ENCODE measurements at places on chromosomes 1 and 21. TPM values are rescaled to one million over a fixed set of nuclear protein-coding genes. Genes with fewer than 3 reads are reported as not detected.
A peak's percentile ranks its signal among the peaks of the same experiment; 100 is the strongest.

DNA sequence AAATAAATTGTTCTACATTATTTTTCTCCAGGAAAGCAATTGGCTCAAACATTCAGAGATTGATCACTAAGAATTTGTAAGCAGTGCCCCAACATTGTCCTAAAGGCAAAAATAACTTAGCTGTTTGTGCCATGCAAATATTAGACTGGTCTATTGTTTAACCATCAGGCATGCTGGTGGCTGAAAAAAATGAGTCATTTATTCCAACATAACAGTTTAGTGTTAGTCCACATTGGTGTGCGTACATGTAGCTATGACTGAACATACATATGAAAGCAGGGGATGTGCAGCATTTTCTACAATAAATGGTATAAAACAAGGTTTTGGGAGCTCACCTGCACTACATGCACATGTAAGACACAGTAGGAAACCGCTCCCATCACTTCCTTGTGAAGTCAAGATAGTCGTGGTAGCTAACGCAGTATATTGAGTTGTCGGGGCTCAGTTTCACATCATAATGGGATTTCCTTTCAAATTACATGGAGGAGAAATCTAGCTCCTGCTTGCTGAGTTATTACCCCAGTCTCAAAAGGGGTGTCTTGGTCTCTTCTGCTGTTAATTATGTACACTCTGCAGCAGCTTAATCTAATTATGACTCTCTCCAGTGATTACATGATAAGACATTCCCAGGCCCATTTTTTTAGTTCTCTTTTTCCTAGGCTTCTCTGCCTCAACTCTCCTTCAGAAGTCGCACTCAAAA is 199.4 kb downstream of the LYPLAL1 start:
- DNase-seq: no peak

DNA sequence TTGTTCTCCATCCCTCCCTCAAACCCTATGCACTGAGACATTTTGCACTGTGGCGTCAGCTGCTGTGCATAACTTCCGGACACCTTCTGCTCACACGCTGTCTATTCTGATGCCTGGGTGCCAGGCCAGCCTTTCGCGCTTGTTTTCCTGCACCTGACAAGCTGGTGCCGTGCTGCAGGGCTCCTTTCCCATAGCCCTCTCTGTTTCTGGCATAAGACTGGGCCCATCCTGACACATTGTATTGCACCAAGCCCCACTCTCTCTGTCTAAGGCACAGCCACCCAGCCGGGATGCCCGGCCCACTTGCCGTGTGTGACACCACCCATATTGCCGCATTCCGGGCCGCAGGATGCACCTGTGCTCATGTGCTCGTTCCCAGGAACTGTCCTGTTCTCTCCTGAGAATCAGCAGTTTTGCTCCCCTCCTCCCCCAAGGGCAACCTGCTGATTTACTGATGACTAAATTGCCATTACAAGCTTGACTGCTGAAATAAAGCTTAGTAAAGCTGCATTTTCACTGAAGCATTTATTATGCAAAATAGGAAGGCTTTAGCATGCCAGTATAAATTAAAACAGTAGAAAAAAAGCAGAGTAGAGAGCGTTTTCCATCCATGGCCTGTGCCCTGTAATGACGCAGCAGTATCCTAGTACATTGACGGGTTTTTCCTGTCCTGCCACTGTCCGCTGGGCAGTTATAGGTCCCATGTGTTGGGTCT is 88.0 kb downstream of the CD247 start:
- DNase-seq: no peak

DNA sequence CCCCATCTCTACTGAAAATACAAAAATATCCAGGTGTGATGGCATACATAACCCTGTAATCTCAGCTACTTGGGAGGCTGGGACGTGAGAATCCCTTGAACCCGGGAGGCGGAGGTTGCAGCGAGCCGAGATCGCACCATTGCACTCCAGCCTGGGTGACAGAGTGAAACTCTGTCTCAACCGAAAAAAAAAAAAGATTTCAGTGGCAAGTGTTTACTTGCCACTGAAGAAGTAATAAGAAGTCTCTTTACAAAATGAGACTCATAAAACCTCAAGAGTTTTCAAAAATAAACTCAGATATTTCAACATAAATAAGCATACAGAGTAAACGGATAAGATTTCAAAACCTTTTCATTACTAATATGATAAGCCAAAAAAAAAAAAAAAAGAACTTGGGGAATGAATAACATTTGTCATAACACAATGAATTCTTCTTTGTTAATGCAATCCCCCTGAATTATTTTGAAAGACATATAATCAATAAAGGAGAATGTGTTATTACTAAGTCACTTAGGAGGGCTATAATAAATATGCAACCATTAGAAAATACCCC is 34.2 kb upstream of the EXO1 start:
- no peak for DNase-seq

The TFF2 gene
- total RNA-seq: not detected

The EPS8L3 gene
- total RNA-seq: not detected

The FMO1 gene
- 1.3 TPM for total RNA-seq

- no peak for DNase-seq
These were observed 12.2 kb downstream of the TNNT2 start for GRCh38 chr1:201365251-201365650.

The TMEM222 gene
- 26.8 TPM for total RNA-seq

DNA sequence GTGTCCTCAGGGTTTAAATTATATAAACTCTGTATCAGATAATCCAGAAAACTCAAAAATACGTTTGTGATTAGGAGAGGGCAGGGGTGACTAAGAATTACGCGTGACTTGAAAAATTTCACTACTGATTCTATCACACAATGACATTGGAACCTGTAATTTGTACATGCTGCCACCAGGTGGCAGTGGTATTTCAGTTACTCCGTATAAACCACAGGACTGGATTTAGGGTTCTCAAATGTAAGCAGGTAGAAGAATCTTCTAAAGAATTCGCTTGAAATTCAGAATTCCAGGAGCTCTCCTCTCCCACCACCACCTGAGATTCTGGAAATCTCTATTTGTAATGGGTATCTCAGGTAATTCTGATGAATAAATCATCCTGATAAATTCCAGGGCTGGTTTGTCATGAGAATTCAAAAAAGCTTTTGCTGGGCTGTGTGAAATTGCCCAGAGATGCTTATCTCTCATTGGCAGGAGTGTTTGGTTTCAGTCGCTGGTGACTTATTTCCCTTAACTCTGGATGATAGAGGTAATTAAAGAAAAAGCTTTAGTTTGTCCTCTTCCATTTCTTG is 1.7 kb upstream of the KRTAP7-1 start:
- no peak for DNase-seq

GRCh38 chr1:33321178-33321577 is 280 bp upstream of the A3GALT2 start:
- no peak for DNase-seq

- DNase-seq: no peak
These were observed 52.7 kb downstream of the TEX35 start for GRCh38 chr1:178565586-178565985.

The NID1 gene
- total RNA-seq: 42.1 TPM

DNA sequence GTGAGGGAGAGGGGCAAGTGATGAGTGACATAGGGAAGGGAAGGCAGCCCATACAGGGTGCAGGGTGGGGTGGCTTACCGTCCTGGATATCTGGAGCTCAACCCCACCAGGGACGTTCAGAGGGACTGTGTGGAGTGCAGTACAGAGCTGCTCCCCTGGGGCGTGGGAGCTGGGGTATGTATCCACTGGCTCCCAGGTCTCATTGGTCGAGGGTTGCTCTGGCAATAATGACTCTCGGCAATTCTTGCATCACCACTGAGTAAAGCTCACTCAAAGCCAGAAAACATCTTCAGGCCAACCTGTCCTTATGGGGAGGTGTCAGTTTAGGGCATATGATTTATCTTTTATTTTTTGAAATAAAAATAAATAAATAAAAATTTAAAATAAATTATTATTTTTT is 43.2 kb upstream of the RUNX3 start:
- no peak for DNase-seq

- DNase-seq: no peak
These were observed 220.2 kb downstream of the DUSP10 start for GRCh38 chr1:221521686-221522085.

DNA sequence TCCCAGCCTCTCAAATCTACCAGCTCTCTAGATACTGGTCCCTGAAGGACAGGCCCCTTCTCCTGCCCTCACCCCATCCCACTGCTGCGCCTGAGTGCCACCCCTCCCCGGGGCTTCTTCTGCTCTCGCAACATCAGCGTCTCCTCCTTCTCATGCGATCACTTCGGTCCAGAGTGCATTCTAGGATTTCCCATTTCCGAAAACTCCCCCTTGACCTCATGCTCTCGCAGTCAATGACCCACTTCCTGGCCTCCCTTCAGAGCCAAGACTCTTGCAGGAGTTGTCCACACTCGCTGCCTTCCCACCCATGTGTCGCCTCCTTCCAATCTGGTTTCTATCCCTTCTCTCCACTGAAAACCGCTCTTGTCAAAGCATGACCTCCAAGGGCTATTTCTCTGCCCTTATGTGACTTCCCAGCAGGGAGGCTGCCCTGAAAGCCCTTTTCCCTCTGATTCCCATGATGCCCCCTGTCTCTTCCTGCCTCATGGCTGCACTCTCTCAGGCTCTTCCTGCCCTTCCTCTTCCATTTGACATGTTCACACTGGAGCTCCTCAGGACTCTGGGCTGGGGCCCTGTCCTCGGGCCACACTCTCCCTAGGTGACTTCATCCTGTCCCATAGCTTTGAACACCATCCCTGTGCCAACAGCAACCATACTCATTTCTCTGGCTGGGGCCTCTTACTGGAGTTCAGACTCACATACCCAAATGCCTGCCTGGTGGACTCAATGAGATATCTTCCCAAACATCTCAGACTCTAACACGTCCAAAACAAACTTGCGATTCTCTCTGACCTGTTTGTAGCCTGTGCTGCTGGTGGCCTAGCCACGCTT is 46.0 kb downstream of the LDLRAD2 start:
- DNase-seq: no peak

The ARTN gene
- total RNA-seq: 0.70 TPM

The FBLIM1 gene
- total RNA-seq: 40.6 TPM

DNA sequence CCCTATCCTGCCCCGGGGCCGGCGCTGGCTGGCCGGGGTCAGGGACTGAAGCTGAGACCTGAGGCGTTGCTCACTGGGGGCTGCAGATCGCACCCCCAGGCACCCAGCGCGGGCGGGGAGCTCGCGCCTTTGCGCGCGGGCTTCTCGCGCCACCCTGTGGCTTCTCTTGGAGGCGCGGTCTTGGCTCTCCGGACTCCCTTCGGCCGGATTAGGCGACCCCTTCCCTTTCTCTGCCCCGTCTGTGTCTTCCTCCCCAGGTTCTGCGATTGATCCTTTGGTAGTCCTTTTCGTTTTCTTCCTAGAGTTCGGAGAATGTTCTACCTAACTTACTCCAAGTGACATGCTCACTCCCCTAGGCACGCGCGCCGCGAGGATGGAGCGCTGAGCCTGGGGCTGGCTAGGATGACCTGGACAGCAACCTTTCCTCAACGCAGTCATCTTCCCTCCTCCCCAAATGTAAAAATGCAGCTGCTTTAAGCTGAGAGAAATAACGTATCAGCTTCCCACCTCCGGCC is 495 bp upstream of the NTRK1 start:
- no peak for DNase-seq

The CTBS gene
- 11.6 TPM for total RNA-seq

GRCh38 chr1:22398656-22399420 is 52.8 kb upstream of the ZBTB40 start:
- DNase-seq: no peak

DNA sequence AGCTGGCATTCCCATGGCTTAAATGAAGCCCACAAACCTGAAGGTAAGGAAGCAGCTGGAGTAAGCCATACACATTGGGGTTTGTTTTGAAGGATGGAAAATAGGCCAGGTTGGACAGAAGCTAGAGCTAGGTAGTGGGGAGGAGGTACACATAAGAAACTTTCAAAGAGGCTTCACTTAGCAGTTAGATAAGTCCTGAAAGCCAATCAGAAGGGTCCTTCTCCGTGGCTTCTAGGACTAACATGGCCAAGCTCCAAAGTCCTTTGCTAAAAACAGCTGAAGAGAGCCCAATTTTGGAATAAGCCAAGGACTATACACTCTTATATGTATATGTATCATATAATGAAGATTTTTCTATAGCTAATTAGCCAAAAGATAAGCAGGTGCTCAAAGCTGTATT is 1.8 kb downstream of the EYA3 start:
- no peak for DNase-seq

DNA sequence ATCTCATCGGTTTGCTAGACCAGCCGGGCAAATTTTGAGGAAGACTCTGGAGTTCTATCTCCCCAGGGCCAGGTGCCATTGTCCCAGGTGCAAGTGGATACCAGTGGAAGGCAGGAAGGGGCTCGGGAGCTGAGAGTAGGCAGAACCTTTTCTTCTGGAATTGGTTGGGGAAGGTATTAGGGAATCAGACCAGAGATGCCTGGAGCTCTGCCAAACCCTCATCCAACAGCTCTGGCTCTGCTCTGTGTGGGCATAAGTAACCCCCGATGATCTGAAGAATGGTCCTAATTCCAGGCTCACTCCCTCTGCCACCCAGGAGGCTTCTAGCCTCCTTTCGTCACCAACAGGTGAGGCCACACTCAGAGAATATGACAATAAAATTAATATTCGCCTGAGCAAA is 69.9 kb downstream of the PGBD5 start:
- no peak for DNase-seq

- no peak for DNase-seq
These were observed 448.7 kb downstream of the PTBP2 start for GRCh38 chr1:97170300-97170699.

The BSND gene
- not detected for total RNA-seq

The NMNAT2 gene
- 1.9 TPM for total RNA-seq

The FCER1G gene
- 11.4 TPM for total RNA-seq

The GPR25 gene
- not detected for total RNA-seq

GRCh38 chr1:43830802-43831201 is 102.8 kb upstream of the ARTN start:
- no peak for DNase-seq

DNA sequence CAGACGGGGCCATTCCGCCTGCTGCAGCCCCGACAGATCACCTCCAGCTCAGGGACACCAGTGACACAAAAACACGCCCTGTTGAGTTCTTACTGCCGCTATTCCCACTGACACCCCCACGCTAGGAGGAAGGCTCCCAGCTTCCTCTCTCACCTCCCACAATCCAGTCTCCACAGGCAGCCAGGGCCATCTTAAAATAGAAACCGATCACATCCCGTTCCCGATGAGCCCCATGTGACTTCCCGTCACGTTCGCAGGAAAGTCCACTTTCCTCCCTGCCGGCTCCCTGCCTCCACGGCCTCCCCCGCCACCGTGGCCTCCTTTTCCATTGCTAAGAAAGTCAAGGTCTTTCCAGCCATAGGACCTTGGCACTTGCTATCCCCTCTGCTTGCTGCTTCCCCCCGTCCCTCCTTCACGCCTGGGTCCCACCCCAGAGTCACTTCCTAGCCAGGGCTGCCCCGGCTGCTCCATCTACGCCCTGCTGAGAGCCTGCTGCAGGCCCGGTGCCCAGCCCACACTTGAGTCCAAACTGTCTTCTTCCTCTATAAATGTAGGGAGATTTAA is 24.0 kb upstream of the DDOST start:
- peak; percentile 82 for DNase-seq

- no peak for DNase-seq
These were observed 441 bp downstream of the FUBP1 start for GRCh38 chr1:77978293-77978968.

GRCh38 chr1:71787699-71788098 is 494.6 kb downstream of the NEGR1 start:
- DNase-seq: no peak

GRCh38 chr1:162823771-162824525 is 33.4 kb downstream of the HSD17B7 start:
- no peak for DNase-seq

The PLA2G4A gene
- 1.3 TPM for total RNA-seq

The AIRE gene
- total RNA-seq: 0.11 TPM
